Activated naive CD8-positive, alpha-beta T cell treated with anti-CD3 and anti-CD28 coated beads for 36 hours (primary cell): ENCODE measurements at places on chromosomes 6 and 20. TPM values are rescaled to one million over a fixed set of nuclear protein-coding genes. Genes with fewer than 3 reads are reported as not detected.

The CRISP3 gene
- not detected for total RNA-seq

The RAB44 gene
- not detected for total RNA-seq

The PRSS35 gene
- not detected for total RNA-seq

The GPR6 gene
- not detected for total RNA-seq

The PLG gene
- total RNA-seq: not detected
